Activated naive CD4-positive, alpha-beta T cell treated with anti-CD3 and anti-CD28 coated beads, Interleukin-2, amount 50 U/mL, for 72 hours (primary cell): ENCODE measurements at places on chromosomes 1 and 21. TPM values are rescaled to one million over a fixed set of nuclear protein-coding genes. Genes with fewer than 3 reads are reported as not detected.

KANK4 gene
- total RNA-seq = not detected

FRRS1 gene
- total RNA-seq = 3.3 TPM

SERTAD4 gene
- not detected for total RNA-seq

GCSAML gene
- 0.14 TPM for total RNA-seq
